ENCODE measurements at places on chromosomes 7 and 10.

DNA sequence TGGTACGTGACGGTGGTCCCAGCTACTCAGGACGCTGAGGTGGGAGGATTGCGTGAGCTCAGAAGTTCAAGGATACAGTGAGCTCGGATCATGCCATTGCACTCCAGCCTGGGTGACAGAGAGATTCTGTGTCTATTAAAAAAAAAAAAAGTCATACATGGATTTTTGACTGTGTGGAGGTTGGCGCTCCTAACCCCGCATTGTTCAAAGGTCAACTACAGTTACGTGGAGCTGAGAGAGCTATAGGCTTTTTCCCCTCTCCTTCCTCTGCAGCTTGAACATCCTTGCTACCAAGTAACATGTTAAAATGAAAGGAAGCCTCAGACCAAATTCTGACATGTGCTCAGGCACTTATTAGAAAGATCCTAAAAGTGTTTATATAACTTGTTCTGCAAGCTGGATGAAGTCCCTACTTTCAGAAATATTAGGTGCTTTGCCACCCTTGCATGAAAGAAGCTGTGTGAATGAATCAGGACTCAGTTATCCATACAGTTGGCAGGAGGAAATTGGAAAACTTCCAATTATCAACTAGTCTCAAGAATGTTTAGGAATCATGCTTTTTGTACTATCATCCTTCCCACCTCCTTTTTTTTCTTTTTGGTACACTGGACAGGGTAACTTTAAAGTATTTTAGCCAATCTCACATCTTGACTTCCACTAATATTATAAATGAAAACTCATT, 12.5 kb upstream of the ST7 start:
- DNase-seq, result no peak

DNA sequence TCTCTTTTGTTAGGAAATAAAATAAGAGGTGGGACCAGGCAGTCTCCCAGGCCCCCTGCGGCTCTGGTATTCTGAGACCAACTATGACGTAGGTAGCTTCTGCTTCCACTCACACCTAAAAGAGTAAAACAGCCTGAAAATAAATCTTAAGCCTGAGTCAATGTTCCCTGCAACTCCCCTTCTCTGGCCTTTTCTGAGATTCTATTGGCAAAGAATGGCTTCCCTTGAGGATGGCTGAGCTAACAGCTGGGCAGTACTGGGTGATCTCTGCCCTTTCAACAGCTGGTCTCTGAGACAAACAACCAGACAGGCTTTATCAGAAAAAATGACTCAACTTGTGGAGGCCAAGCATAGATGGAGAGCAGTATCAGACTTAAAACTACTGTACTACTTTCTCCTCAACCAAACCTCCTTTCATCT, 58.7 kb downstream of the CREB3L2 start:
- no peak for DNase-seq

DNA sequence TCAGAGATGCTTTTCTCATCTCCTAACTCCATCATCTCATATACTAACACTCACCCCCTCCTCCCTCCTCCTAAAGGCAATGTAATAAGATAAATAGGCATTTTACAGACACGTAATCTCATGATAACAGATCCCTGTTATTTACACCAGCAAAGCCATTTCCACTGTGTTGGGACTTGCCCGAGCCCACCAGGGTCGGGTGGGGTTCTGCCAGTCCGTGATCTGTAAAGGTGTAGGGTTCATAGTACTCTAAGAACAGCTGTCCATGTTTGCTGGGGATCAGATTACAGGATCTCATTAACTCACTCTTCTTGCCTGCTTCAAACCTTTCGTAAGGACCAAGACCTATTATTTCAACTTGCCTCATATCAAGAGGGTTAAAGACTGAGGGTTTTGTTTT, 172.4 kb downstream of the FZD1 start:
- DNase-seq, result no peak

DNA sequence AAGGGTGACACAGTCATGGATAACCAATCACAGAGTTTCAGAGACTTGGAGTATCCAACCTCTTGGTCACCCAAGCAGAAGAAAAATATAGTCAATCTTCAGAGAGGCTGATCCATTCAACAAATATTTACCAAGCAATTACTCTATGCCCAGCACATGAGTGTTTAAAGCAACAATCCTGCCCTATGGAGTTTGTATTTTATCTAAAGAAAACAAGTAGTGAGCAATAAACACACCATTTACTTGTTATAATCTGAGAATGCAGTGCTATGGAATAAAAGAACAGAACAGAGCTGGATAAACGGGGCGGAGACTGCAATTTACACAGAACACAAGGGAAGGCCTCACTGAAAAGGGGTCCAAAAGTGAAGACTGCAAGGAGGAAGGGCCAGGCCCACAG, 63.8 kb downstream of the GRB10 start:
- no peak for DNase-seq

GRCh38 chr7:29765490-29765889, 40.8 kb upstream of the WIPF3 start:
- no peak for DNase-seq

- DNase-seq, result no peak
Measured at GRCh38 chr10:28533571-28534304, 820 bp downstream of the WAC start.

DNA sequence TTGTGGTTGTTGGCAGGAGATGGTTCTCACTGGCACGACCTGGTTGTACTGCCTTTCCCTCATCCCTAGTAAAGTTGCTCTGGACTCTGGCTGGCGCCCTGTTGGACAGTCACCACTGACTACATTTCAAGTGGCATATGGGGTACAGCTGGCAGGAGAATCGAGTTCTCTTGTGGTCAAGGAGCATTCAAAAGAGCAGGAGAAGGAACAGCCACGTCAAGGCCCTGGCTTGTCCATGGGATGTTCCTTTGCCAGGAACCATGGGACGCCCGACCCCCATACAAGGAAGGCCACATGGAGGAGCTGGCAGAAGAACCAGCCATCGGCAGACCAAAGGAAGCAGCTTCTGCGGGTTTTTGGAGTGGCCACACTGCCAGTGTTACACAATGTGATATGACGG, 87.0 kb upstream of the SLC25A13 start:
- no peak for DNase-seq

GRCh38 chr10:72158176-72158575, 57.6 kb upstream of the ANAPC16 start:
- no peak for DNase-seq

DNA sequence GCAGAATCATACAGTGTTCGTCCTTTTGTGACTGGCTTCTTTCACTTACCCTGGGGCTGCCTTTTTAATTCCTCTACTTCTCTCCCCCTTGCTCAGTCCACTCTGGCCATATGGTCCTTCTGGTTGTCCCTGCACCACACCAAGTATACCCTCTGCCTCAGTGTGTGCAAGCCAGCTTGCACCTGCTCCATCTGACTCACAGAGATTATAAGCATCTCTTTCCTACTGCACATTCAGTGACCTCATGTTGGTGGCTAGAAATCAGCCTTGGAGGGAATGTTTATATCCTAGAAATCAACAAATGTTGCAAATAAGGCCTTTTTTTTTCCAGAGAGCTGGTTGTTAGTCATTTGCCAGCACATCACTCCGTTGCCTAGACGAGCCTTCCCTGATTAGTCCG, 67.5 kb upstream of the C10orf90 start:
- no peak for DNase-seq

GRCh38 chr10:50919010-50919409, 33.6 kb upstream of the A1CF start:
- DNase-seq, result no peak

- no peak for DNase-seq
Measured at GRCh38 chr7:98294798-98295382, 13.4 kb downstream of the BRI3 start.

DNA sequence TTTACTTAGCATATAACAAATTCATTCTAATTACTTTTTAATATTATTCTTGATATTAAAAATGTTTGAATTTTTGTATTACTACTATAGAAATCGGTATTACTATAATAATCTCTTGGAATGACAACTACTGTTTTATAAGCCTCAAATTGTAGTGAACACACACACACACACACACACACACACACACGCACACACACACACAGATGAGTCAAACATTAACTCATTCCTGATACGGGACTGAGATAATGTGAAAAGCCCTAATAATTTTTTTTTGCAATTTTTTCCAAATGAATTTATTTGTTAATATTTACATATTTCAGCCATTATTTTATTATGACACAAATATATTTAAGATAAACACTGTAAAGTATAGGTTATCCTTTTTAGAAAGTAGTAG, 951.2 kb upstream of the PHF14 start:
- no peak for DNase-seq

DNA sequence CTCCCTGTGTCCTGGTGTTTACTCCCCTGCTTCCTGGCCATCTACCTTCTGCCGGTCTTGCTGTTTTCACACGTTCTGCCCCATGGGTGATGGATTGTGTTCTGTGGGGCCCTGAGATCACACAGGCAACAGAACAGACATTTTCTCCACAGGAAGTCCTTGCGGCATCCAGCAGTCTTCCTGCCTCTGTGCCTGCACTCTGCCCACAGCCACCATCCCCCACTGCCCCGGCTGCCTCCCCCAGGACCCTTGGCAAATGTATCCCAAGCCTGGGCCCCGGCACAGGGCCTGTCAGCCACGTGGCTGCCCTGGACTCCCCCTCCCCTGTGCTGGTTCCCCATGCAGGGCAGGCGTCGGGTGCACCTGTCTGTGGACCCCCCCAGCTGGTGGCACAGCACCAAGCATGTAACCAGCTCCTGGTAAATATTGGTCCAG, 184.2 kb downstream of the WDR37 start:
- DNase-seq, result no peak

GRCh38 chr7:133054162-133054840, 27.6 kb downstream of the CHCHD3 start:
- no peak for DNase-seq

DNA sequence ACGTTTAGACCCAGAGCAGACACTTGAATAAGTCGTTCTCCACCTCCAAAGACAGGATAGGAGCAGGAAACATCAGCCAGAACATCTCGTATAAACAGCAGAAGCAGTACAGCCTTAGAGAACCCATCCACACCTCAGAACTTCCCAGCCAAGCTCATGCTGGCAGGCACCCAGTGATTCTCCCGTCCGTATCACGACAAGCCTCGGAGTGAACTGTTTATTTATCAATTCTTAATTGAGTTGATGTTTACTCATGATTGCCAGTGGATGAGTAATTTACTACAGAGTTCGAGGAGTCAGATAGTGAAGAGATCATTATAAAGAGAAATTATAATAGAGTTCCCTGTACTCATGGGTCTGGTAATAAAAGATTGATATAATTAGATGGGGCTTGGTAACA, 811.5 kb downstream of the LRMDA start:
- DNase-seq, result no peak

DNA sequence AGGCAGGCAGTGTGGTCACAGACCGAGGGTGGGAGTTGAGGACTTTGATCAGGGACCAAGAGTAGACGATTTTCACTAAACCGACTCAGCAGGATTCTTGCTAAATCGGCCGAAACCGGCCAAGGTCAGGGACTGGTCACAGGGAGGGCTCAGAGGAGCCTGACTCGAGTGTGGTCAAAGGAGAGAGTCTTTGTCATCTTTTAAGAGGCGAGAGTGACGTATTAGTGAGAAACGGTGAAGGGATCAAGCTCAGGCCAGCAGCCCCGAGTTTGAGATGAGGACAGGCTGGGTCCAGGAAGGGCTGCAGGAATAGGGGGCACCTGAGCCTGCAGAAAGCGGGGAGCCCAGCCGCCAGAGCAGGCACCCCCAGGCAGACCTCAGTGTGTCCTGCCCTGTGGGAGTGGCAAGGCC, 41.6 kb upstream of the FAM20C start:
- no peak for DNase-seq

GRCh38 chr10:49711481-49711880, 32.0 kb downstream of the C10orf53 start:
- no peak for DNase-seq

DNA sequence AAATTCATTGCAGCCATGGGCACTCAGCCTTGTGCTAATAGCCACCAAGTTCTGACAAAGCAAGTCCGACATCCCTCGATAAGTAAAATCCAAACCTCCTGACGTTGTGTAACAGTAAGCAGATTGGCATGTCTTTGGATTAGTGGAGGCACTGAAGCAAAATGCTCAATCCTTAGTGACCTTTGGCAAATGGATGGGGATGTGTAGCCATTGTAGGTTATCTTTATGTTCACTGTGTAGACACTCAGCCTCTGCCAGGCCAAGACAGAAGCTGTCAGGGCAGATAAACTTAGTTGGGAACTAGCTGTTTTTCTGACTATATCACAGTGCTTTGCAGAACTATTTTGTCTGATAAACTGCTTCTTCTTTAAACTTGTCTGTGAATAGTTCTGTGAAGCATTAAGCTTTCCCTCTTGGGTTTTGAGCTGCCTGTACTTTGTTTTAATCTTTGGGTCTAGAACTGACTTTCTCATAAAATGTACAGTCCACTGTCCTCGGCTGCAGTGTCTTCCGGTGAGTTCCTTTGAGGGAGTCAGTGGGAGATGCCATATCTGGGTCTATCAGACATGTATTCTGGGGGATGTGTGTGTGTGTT, 220.8 kb downstream of the LRMDA start:
- DNase-seq, result no peak

DNA sequence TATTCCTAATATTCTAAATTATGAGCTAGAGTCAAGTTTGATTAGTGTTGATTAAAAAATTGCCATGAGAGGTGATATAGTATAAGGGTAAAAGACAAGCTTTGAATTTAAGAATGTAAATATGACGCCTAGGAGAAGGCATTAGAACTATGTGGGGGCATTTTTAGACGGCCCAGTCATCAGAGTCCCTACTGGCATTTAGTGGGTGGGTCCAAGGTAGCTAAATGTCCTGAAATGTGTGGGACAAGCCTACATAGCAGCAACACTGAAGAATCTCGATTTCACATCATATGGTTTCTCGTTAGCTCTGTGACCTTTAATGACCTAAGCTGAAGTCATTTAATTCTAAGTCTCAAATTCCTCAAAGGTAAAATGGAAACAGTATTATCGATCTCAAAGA, 133.5 kb downstream of the SGMS1 start:
- no peak for DNase-seq

GRCh38 chr7:92751902-92752901, 84.2 kb downstream of the CDK6 start:
- DNase-seq, result no peak

DNA sequence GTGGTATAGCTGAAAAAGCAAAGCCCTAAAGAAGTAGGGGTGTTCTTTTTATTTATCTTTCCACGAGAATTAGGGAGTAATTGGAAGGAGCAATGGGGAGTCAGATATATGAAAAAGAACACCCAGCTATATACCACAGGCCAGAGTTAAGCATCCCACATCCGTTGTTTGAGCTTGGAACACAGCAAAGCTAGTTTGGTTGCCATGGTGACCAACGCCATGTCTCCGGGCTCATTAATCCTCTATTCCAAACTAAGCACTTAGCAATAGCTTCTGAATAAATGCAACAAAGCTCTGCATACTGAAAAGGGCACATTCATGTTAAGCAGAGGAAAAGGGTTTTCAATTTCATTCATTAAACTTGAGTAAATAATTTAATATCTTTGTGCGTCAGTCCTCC, 23.5 kb downstream of the ASB4 start:
- no peak for DNase-seq

GRCh38 chr10:74380795-74381194, 229.8 kb downstream of the ADK start:
- no peak for DNase-seq
